ENCODE measurements at places on chromosomes 4 and X. TPM values are rescaled to one million over a fixed set of nuclear protein-coding genes. Genes with fewer than 3 reads are reported as not detected.

The CSAG2 gene
- total RNA-seq: not detected

The CAPN6 gene
- total RNA-seq: not detected

The BST1 gene
- total RNA-seq: 23.8 TPM

The PRKG2 gene
- not detected for total RNA-seq

The STARD8 gene
- 10.3 TPM for total RNA-seq

The KLB gene
- not detected for total RNA-seq

The FTSJ1 gene
- 60.7 TPM for total RNA-seq

The PLK4 gene
- total RNA-seq: 33.5 TPM

The IL21 gene
- not detected for total RNA-seq

The CXCL3 gene
- 1.2 TPM for total RNA-seq

The FHIP1A gene
- total RNA-seq: 0.59 TPM

The AMTN gene
- 0.18 TPM for total RNA-seq

The RASGEF1B gene
- total RNA-seq: 0.95 TPM

The DGKK gene
- not detected for total RNA-seq

The PRRG1 gene
- 24.5 TPM for total RNA-seq

The ERCC6L gene
- 4.7 TPM for total RNA-seq

All from pulmonary artery endothelial cell (primary cell).